ENCODE measurements at places on chromosomes 11 and 22. TPM values are rescaled to one million over a fixed set of nuclear protein-coding genes. Genes with fewer than 3 reads are reported as not detected.

DNA sequence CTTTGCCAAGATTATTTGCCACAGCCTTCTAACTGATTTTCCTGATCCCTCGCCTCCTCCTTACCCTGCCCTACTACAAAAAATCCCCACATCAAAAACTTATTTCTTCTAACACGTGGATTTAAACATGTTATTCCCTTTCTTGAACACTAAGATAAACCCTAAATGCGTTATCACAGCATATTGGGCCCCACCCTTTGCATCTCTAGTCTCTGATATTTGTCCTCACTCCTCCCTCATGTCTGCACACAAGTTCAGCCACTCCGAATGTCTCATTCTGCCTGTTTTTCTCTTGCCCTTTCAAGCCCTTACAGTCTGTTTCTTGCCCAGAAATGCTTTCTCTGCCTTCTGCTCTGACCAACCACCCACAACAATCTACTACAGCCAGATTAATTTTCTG, 10.6 kb upstream of the ACER3 start:
- DNase-seq = no peak

GRCh38 chr22:39318507-39319283, 728 bp downstream of the RPL3 start:
- DNase-seq = no peak

- no peak for DNase-seq
Observed at GRCh38 chr22:39925909-39926679, 25.2 kb downstream of the GRAP2 start.

- DNase-seq = no peak
Observed at GRCh38 chr11:79047980-79048379, 392.9 kb downstream of the TENM4 start.

GRCh38 chr11:79102840-79103239, 338.0 kb downstream of the TENM4 start:
- DNase-seq = no peak

CARD16 gene
- total RNA-seq = 1.6 TPM

DNA sequence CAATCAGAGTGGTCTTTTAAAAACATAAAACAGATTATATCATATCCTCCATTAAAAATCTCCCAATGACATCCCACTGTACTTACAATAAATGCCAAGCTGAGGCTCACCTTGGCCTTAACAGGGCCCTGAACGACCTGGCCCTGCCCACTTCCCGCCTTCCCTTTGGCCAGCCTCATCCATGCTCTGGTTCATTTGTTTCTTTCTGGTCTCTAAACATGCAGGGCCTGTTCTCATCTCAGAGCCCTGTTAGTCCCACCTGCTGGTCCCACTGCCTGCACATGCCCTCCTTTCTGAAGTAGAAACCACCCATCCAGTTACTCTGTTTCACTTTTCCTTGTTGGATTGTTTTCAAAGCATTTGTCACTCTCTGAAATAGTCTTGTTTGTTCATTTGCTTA, 227.4 kb downstream of the INSC start:
- DNase-seq = no peak

KCNA4 gene
- 5.0 TPM for total RNA-seq

- DNase-seq = no peak
Observed at GRCh38 chr11:13140028-13140870, 131.1 kb downstream of the RASSF10 start.

- no peak for DNase-seq
Observed at GRCh38 chr11:10261821-10262220, 32.2 kb downstream of the SBF2 start.

GRCh38 chr11:85783758-85784157, 27.2 kb downstream of the SYTL2 start:
- no peak for DNase-seq

CRYBA4 gene
- total RNA-seq = not detected

APOBEC3B gene
- total RNA-seq = not detected

DNA sequence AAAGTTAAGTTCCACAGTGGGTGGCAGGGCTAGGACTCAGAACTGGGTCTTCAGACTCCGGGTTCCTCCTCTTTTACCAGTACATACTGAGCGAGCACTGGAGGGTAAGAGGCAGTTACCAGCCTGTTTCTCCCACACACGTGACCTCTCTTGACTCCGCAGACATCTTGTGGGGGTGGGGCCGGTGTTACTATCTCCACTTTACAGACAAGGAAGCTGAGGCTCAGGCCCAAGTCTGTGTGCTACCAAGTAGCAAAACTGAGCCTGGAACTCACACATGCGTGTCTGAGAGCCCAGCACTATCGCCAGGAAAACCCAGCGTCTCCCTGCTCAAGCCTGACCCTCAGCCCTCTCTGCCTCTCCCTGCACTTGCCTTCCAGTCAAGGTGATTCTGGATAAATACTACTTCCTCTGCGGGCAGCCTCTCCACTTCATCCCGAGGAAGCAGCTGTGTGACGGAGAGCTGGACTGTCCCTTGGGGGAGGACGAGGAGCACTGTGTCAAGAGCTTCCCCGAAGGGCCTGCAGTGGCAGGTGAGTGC, 16.0 kb upstream of the SMIM35 start:
- no peak for DNase-seq

GRCh38 chr11:20111871-20112270, 48.4 kb downstream of the DBX1 start:
- no peak for DNase-seq

LRRC74B gene
- not detected for total RNA-seq

KRTAP5-2 gene
- total RNA-seq = not detected

- no peak for DNase-seq
Observed at GRCh38 chr11:5247472-5248192, 2.0 kb downstream of the HBG1 start.

KIAA1671 gene
- 16.8 TPM for total RNA-seq

DNA sequence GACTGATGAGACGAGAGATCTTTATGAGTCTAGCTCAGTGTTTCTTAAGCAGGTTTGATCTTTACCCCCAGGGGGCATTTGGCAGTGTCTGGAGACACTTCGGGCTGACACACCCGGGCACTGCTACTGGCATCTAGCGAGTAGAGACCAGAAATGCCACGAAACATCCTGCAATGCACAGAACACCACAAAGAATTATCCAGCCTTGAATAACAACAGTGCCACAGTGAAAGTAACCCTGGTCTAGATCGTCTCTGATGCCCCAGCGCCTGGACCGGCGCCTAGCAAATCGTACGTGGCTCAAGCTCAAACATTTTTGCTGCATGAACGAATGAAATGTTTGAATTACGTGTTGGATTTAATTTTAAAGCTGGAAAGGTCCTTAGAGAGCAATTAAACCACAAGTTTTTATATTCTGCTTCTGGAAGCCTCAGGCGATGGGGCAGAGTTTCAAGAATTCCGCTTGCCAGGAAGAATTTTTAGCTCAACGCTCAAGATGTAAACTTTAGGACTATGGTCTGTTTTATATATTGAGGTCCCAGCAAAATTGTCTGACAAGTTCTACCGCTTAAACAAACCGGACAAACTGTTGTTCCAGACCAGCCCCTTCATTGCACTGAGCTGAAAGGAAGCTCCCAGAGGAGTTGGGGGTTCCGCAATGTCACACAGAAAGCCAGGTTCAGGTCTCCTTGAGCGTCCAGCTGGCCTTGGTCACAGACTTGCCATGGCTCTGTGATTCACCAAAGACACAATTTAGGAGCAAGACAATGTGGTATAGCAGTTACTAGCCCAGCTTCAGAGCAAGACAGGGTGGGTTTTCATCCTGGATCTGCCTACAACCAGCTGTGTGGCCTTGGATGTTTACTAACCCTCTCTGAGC, 44.2 kb upstream of the SMTN start:
- DNase-seq = no peak

RAG1 gene
- 0.41 TPM for total RNA-seq

GRCh38 chr11:111166598-111166997, 78.9 kb upstream of the POU2AF2 start:
- no peak for DNase-seq

GRCh38 chr11:33835143-33835878, 56.6 kb downstream of the LMO2 start:
- no peak for DNase-seq

DNA sequence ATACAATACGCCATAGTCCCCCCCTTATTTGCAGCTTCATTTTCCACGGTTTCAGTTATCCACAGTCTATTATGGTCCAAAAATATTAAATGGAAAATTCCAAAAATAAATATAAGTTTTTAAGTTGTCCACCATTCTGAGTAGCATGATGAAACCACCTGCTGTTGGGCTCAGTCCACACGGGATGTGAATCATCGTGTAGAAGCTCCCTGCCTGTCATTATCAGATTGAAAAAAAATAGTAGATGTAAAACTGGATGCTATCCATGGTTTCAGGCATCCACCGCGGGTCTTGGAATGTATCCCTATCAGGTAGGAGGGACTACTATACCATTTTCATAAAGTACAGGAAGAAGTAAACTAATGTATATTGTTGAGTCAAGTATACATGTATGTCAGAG, 127.4 kb downstream of the TTC17 start:
- DNase-seq = no peak

- no peak for DNase-seq
Observed at GRCh38 chr11:83583757-83584366, 297.7 kb upstream of the CCDC90B start.

WNT7B gene
- total RNA-seq = 0.19 TPM
